ENCODE measurements at places on chromosomes 11 and 22.

DNA sequence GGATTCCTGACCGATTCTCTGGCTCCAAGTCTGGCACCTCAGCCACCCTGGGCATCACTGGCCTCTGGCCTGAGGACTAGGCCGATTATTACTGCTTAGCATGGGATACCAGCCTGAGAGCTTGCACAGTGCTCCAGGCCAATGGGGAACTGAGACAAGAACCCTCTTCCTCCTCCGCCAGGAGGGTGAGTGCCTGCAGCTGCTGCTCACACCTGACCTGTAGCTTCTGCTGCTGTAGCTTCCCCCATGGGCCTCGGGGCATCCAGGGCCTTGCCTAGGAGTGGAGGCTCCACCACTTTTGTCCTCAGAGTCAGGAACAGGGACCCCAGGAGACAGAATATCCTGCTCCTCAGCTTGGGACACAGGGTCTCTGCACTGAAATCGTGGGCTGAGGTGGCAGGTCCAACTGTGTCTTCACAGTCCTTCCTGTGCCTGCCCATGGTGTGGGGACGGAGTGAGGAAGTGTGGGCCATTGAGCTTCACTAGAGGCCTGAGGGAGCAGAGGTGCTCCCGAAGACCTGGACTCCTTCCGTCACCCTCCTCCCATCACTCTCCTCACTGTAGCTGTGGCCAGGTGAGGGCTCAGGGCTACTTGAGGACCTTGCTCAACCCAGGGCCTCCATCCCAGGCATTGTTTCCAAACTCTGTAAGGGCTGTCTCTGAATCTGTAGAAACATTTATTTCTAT lies 103.8 kb downstream of the ZNF280B start:
- DNase-seq: no peak

- DNase-seq: no peak
Observed at GRCh38 chr11:114483929-114484328, 44.7 kb downstream of the REXO2 start.

GRCh38 chr22:49826603-49827270 lies 936 bp downstream of the BRD1 start:
- peak; percentile 42 for DNase-seq

DNA sequence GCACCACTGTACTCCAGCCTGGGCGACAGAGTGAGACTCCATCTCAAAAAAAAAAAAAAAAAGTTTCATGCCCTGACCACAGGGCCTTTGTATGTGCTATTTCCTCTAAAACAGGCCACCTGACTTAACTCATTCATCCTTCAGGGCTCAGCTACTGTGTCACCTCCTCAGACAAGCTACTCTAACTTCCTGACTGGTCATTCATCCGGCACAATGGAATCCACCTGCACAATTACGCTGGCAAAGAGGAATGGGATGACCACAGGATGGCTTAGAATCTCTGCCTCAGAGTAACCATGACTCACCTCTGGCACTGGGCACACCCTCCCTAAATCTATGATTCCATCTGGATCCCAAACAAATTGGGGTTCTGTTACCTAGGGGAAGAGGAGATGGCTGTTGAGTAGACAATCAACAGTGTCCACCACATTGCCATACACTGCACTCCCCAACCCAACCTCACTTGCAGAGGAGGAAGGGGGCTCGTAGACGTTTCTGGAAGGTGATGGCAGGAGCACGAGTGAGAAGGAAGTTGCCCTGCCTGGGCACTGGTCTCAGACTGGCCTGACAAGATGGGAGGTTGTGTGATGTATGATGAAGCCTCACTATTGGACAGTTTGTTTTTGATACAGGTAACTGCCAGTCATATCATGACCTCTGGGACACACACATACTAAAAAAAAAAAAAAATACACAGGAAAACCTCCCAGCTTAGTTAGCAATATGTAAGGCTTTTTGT lies 22.8 kb upstream of the HMOX1 start:
- no peak for DNase-seq

DNA sequence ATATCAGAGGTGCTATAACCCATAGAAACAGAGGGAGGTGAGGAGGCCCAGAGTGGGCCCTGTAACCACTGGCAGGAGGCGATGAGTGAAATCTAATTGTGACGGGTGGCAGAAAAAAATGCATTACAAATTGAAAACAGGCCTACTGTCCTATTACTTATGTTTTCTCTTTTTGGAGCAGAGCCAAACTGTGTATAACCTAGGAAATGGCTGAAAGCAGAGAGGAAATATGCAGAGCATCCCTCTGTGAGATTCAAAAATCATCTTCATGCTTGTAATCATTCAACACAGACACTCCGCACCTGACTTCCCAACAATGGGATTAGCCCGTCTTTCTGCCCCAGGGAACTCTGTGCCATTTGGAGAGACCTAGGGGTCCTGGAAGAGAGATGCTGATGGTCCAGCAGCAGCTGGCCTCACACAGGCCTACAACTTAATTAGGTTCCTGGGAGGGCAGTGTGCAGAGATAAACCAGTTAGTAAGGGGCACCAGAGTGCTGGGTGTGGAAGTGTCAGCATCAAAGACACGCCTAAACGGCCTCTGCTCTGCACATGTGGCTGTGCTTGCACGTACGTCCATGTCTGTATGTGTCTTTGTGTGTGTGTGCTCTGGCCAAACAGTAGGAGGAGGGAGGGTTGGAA lies 41.8 kb downstream of the MAP6 start:
- no peak for DNase-seq

- no peak for DNase-seq
Observed at GRCh38 chr11:14193644-14194043, 165.3 kb downstream of the RRAS2 start.

- no peak for DNase-seq
Observed at GRCh38 chr11:1044160-1044559, 7.6 kb upstream of the MUC6 start.

DNA sequence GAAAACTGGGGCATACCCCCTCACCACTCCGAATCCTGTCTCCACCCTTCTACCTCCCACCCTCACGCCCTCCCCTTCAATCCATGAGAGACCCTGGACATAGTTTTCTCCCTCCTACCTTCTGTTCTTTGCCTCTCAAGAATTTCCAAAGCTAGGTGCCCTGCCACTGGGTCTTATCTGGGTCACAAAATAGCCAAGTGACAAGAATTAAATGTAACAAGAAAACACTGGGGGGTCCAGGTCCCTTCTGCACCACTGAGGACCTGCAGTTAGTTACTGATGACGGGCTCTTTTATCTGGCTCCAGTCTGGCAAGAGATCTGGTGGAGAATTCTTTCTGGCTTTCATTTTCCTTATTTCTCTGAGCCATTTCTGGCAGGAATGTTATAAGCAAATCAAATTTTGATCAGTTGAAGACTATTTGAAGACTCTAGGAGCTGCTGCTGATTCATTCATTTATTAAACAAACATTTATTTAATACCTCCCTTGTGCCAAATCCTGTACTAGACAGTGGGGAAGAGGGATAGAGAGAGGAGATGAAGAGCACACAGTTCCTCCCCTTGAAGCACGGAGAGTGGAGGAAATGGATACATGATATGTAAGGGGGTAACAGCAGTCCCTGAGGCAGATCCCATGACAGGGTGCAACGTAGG lies 135.2 kb downstream of the RRAS2 start:
- DNase-seq: no peak

DNA sequence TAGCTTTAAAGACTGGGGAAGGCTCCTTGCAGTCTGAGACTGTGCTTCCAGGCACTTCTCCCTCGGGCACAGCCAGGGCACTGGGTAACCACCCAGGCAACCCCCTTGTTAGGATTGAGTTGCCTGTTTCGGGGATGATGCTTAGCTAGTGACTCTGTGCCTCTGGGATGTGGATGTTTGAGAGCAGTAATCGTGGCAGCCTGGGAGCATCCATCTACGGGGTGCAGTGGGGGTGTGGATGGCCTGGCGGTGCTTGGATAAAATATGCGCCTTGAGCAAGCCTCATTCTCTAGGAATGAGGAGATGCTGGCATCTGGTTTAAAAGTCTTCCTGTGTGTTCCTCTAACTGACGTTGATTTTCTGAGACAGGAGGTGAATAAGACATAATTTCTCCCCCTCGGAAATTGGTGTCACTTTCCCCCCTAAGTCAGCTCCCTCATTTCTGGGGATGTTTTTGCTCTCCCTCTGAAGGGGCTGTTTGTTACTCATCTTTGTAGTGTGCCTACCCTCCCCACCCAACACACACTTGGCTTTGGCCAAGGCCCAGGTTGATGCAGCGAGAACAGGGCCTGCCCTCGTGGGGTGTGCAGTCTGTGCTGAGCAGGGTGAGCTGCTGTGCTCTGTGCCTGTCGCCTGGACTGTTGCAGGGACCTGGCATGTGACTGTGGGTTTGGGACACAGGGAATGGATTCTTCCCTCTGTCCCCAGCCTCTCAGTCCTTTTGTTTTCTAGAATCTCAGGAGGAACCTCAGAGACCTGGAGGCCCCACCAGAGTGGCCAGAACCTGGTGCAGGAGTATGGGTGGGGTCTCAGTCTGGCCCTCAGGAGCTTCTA lies 2.0 kb downstream of the GNAZ start:
- DNase-seq: peak; percentile 88

- no peak for DNase-seq
Observed at GRCh38 chr11:69002110-69002569, 10.9 kb downstream of the MRGPRF start.

DNA sequence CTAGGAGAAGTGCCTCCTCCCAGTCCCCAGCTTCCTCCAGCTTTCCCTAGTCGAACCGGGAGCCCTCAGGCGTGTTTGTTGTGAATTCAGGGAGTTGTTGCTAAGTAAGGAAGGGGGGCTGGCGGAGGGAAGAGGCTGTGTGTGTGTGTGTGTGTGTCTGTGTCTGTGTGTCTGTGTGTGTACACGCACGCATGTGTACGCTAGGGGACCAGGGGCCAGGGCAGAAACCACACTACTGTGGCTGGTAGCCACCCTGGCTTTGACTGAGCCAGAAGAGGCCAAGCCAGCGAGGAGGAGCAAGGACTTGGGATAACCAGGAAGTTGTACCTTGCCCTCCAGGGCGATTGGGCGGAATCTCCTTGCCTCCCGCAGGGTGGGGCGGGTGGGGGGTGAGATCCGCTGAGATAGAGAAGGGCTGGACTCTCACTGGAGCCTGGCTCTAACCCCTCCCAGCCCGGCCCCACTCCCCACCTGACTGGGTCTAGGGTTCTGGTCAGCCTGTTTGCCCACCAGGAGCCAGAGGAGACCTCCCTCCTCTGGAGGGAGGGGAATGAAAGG lies 7.5 kb downstream of the BCL9L start:
- no peak for DNase-seq

DNA sequence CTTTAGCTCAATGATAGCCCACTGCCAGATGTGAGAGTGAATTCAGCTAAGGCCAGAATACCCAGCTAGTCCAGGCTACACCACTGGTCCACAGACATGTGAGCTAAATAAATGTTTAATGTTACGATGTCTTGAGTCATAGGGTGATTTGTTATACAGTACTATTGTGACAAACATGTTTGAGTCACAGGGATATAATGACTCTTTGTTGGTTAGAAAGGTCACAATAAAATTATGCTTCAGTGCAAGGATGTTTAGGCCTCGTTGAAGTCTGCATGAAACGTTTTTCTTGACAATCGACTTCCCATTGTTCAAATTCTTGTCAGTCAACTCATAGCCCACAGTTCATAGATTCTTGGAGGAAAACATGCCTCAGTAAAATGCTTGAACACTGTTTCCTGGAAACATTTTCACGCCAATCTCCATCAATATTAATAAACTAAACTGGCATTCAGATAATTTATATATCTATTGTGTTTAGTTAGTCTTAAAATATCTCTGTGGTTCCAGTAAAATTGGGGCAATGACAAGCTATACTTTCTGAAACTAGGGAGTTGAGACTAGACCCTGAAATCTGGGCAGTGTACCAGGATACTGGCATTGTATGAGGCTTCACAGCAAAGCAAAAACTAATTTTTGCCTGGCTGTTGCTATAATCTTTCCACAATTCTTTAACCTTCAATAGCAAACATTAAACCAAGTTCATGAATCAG lies 650.8 kb upstream of the KIRREL3 start:
- peak; percentile 41 for DNase-seq

GRCh38 chr11:1442163-1442562 lies 44.4 kb downstream of the MOB2 start:
- DNase-seq: no peak

GRCh38 chr11:94525546-94526324 lies 13.5 kb downstream of the C11orf97 start:
- peak; percentile 56 for DNase-seq

GRCh38 chr11:63671322-63672155 lies at the start of gene ATL3:
Gene ATL3 (minus strand): TSS chr11:63671376. CDS start chr11:63671335, 41 bp downstream.
- DNase-seq: peak; percentile 98

DNA sequence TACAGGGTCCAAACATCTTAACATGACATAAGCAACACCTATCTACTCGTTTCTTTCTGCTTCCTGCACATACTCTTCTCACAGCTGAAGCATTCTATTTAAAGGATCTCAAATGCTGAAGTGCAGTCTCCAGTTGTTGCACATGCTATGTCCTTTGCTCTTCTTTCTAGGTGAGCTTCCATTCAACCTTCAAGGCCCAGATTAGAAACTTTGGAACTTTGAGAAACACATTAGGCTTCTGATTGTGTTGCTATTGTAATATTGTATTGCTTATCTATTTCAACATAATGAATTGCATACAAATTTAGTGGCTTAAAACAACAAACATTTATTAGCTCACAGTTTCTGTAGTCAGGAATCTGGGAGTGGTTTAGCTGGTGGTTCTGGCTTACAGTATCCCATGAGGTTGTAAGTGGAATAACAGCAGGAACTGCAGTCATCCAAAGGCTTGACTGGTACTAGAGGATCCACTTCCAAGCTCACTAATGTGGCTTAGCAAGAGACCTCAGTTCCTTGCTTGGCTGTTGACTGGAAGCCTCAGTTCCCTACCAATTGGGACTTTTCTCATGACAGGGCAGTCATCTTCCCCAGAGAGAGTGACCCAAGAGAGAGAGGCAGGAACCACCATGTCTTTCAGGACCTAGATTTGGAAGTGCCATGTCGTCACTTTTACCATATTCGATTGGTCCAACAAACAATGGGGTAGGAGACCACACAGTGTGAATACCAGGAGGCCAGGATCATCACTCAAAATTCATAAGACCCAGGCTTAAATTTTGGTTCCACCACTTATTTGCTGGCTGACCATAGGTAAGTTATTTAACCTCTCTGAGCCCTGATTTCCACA lies 27.2 kb upstream of the RASSF10 start:
- no peak for DNase-seq

GRCh38 chr11:46160100-46160499 lies 38.8 kb upstream of the PHF21A start:
- DNase-seq: no peak

DNA sequence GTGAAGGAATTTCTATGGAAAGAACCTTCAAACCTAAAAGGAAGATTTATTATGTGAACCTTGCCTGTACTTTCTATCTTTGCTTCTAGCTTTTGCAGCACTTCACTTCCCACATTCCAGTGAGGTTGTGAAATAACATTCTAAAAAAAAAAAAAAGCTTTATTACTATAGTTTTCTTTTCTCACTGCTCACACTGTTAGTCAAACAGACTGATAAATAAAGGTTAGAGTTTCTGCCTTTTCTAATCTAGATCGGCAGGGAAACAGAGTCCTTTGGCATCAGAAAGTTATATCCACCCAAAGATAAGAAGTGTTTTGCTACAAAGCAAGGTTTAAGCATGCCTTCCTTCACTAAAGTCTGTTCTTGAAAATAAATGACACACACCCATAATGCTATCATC lies 2.8 kb downstream of the AAMDC start:
- no peak for DNase-seq

- no peak for DNase-seq
Observed at GRCh38 chr11:81819462-81819861, 914.2 kb downstream of the FAM181B start.

All from SJSA1 (cell line).